ENCODE measurements at places on chromosomes 11 and 22.

- DNase-seq = no peak
Measured at GRCh38 chr11:15816260-15816871, 540.0 kb downstream of the SOX6 start.

DNA sequence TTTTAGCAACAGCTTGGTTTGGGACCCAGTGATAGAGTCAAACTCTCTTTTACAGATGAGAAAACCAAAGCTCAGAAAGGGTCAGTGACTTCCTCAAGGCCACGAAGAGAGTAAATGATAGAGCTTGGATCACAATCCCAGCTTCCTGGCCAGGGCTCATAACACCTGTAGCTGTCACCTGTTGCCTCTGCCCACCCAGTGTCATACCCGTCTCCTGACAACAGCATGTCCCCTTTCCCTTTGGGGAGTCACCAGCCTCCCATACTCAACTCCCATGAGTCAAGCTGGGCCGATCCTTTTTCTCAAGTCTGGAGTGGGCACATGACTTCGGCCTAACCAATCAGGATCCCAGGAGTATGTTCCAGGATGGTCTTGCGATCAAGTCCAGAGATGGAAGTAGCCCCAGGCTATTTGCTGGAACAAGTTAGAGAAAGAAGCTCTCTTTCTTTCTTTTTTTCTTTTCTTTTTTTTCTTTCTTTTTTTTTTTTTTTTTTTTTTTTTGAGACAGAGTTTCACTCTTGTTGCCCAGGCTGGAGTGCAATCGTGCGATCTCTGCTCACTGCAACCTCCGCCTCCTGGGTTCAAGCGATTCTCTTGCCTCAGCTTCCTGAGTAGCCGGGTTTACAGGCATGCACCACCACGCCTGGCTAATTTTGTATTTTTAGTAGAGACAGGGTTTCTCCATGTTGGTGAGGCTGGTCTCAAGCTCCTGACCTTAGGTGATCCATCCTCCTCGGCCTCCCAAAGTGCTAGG is 27.8 kb upstream of the MYH9 start:
- no peak for DNase-seq

- DNase-seq = no peak
Measured at GRCh38 chr11:17793642-17794170, 59.1 kb downstream of the KCNC1 start.

DNA sequence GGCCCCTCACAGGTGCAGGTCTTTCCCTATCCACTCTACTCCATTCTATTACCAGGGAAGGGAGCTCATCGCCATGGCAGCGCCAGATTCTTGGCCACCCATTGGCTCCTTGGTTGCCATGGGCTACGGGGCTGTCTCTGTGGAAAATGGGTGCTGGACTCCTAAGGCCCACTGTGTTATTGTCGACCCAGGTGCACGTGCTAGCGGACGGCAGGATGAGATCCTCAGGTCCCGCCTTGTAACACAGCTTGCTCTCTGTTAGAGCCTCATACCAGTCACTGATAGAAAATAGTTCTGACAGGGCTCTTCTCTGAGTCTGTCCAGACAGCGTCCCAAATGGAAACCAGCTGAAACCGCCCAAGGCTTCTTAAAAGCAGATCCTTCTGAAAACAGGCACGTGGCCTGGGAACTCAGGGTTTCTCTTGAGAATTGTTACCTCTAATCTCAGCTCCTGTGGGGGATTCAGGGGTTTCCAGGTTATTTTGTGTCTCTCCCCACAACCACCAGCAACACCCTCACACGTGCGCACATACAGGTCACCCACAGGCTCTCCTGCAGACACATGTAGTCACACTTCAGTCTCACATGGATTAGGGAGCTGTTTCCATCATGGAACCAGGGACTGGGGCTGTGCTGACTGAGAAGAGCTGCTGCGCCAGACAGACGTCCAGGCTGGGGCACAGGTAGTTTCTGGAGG is 1.5 kb downstream of the TUB start:
- peak; percentile 53 for DNase-seq

DNA sequence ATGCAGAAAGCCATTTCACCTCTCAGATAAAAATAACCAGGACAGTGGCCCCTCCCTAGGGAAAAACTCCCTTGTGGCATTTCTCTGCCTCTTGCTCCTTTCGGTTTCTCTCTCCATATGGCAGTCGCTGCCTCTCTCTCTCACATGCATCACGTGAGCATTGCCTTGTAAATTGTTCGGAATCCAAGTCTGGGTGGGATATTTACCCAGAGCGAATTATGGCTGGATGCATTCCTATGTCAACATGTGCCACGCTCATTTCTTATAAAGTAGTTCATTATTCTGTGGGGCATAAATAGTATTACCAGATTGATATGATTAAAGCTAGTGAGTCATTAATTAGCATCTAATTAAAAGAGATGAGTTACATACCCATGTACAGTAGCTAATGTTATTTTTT is 392.9 kb downstream of the INSC start:
- no peak for DNase-seq

GRCh38 chr11:94877443-94878200 is 95.7 kb downstream of the CWC15 start:
- DNase-seq = no peak

- no peak for DNase-seq
Measured at GRCh38 chr11:35158701-35159510, 19.9 kb downstream of the CD44 start.

DNA sequence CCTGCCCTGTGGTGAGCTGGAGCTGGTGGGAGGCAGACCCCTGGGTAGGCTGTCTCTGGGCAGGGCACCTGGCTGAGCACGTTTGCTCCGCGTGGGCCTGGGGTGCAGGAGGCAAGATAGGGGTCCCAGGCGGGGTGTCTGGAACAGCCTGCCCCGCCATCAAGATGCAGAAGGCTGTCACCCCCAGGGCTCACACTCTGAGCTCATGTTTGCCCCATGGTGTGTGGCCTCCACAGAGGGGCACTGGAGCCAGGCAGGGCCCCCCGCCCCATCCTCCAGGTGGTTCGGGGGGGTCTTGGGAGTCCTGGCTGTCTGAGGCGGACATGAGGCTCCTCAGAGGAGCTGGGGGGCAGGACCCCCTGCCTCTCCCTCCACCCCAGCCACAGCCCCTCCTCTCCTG is 28.9 kb upstream of the CARS1 start:
- DNase-seq = no peak

- DNase-seq = no peak
Measured at GRCh38 chr11:102653744-102654291, 28.7 kb upstream of the MMP20 start.

Measured in NCI-H1105 (cell line).